NCI-H1417 treated with DMSO at 0.1 percent for 48 hours (cell line): ENCODE measurements at places on chromosomes 1 and 21.

- no peak for DNase-seq
Observed at GRCh38 chr1:185860311-185860710, 126.1 kb downstream of the HMCN1 start.

DNA sequence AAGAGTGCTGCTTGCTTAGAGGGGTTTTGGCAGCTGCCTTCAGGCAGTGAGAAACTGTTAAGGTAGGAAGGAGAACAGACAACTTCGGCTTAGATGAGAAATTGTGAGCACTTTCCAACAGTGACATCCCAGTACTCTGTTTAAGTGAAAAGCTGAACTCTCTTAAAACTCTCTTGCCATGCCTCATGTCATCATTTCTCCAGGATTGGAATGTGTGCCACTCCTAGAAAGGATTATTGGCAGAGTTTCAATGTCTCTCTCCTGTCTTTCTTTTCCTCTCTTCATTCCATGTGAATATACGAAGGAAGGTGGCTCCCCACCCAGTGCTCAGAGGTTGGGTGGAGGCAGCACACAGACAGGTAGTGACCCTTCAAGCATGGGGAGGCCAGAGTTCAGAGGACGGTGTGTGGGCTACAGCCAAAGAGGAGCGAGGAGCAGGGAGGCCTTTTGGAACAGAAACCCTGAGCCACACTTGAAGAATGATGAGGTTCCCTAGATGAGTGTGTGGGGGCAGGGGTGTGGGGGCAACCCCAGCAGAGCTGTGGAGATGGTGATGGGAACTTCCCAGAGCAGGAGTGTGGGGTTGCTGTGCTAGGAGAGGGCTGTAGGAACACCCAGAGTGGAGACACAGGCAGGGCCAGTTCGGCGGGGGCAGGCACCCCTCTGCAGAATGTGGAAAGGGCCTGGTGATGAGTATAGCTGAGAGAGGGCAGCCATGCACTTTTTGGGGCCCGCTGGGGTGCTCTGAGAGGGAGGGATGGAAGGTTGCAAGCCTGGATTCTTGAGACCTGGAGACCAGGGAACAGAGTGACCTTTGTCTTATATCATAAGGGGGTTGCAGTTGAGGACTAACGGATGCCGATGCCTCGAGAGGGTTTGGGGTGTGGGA, 58.8 kb downstream of the GALNT2 start:
- no peak for DNase-seq

GRCh38 chr1:16296643-16297042, 55.6 kb downstream of the FBXO42 start:
- DNase-seq: no peak

DNA sequence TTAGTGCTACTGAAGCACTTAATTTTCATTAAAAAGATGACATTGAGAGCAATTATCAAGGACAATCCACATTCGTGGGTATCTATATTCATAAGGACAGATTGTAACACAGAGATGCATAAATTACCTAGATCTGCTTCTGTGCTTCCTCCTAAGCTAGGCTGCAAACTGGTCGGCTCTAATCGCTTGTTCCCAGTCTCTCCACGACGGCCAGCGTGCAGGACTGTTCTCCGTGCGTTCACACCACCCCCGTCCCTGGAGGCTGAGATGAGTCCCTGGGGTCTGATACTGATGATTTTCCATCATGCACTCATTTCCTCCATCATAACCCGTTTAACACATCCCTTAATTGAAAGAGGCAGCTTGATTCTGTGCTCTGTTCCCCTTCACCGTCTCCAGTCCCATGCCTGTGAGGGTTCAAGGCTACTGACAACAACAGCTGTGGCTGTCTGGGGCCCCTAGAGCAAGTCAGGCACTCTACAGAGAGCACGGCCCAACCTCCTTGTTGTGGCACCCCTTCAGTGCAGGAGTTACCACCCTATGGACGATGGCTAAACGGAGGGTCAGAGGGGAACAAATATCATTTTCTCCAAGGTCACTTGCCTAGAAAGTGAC, 469.6 kb downstream of the NPHP4 start:
- no peak for DNase-seq

GRCh38 chr1:221419513-221420095, 322.3 kb downstream of the DUSP10 start:
- DNase-seq: no peak

DNA sequence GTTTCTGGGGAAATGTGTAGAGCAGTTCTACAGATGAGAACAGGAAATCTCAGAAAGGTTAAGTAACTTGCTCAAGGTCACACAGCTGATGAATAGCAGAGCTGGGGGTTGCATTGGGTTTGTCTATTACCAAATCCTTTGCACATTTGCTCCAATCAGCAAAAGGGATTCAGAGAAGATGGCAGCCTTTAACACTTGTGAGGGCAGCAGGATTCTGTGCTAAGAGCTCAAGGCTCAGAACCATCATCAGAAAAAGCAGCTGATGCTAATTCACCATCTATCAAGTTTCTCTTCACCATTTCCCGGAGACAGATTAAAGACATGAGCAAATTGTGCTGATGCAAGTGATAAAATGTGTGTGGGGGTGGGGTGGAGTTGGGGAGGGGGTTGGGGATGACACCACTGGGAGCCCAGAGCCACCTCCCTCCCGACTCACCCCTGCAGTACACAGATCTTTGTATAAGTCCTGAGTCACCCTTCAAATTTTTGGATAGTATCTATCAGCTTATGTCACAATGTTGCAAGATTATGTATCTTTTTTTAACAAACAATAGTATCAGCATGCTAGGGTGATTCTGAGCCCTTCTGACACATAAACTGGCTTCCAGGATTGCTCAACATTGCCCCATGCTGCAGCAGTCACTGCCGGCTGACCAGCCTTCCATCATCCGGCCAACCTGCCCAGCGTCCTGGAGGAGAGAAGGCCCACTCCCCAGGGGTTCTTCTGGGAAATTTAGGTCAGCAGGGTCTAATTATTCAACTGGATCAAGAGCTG, 2.8 kb upstream of the SPSB1 start:
- DNase-seq: no peak

DNA sequence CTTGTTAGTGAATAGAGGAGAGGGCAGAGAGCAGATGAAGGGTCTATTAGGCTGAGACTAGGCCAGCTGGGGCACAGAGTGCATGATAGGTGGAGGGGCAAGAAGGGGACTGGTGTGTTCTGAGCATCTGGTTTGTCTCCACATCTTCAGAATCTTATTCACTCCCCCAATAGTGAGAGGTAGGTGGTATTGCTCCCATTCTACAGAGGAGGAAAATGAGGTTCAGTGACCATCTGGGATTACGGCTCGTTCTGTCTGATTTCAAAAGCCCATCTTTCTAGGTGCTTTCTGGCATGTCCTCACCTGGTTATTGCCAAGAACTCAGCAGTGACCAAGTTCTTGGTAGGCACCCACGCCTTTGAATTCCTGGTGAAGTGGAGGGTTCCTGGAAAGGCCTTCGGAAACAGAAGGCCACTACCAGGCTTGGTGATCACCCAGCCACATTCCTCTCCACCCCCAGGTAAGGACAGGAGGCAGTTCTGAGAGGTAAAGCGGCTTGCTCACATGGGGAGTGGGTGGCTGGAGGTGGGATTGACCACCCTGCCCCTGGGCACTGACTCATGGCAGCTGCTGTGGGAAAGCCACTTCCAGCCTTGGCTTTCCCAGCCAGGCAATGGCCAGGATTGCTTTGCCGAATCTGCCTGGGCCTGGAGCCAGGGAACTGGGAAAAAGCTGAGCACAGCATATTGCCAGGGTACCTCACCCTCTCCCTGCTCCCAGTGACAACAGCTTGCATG, 18.8 kb upstream of the CITED4 start:
- DNase-seq: no peak

GRCh38 chr1:41626616-41627375, 142.3 kb upstream of the EDN2 start:
- no peak for DNase-seq

- DNase-seq: no peak
Observed at GRCh38 chr1:119091618-119092017, 48.8 kb downstream of the WARS2 start.

DNA sequence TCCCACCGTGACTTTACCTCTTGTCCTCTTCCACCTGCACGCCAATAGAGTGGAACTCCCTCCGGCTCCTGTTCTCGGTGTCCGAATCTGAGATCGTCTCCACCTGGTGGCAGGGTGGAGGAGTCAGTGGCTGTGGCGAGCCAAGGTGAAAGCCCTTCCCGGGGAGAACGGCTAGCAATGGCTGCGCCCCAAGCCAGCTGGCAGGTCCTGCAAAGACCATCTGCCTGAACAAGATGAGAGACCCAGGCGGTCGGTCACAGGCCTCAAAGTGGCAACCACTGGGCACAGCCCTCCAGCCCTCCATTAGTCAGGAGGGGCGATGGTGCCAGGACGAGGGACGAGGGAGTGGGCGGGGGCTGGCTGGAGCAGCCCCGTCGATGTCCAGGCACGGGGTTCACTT, 25.4 kb upstream of the SMIM12 start:
- DNase-seq: no peak
